ENCODE measurements at places on chromosomes 11 and 22.

DNA sequence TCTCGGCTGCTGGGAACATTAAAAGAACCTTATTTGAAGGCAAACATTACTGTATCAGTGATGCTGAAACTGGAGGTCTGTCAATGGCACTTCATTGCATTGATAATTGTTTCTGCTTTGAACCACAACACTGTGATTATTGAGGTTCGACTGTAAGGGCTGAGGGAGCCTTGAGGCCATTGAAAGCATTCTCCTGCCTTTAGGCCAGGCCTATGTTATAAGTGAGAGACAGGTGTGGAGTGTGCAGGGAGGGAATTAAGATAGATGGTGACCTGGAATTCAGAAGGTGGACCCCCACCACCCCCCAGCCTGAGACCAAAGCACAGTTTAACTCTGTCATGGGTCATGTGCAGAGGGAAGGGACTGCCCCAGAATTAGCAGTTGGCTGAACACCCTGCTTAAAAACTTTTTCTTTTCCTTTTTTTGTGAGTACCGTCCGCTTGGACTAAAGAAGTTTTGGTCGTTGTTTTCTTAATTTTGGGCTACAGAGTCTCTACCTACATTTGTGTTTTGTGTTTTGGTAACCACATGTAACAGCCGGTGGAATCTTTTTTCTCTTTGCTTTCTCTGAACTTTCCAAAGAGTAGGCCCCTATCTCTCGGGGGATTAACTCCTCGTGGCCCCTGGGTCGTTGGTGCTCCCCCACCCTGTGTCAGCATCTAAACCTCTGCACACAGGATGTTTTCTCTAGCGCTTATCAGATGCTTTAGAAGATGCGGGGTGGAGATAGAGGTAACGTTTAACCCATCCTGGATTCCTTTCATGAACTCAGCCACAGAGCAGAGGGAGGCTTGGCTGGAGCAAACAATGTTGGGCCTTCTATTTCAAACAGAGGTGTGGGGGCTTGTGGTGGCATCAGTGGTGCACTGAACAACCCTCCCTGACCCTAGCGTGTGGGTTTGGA lies 43.7 kb downstream of the ZBTB16 start:
- no peak for DNase-seq

GRCh38 chr22:50224071-50224470 lies 20.8 kb downstream of the TUBGCP6 start:
- DNase-seq, result no peak

GRCh38 chr11:86809561-86809960 lies 9.2 kb downstream of the PRSS23 start:
- no peak for DNase-seq

GRCh38 chr11:24859801-24860300 lies 363.0 kb downstream of the LUZP2 start:
- no peak for DNase-seq

GRCh38 chr11:10021563-10021962 lies 272.5 kb downstream of the SBF2 start:
- no peak for DNase-seq

GRCh38 chr22:37999640-38000272 lies 15.4 kb upstream of the SOX10 start:
- DNase-seq, result no peak

All from right forelimb (tissue), 1 donor.